NCI-H1930 (cell line): ENCODE measurements at places on chromosomes 2 and 18.
A peak's percentile ranks its signal among the peaks of the same experiment; 100 is the strongest.

DNA sequence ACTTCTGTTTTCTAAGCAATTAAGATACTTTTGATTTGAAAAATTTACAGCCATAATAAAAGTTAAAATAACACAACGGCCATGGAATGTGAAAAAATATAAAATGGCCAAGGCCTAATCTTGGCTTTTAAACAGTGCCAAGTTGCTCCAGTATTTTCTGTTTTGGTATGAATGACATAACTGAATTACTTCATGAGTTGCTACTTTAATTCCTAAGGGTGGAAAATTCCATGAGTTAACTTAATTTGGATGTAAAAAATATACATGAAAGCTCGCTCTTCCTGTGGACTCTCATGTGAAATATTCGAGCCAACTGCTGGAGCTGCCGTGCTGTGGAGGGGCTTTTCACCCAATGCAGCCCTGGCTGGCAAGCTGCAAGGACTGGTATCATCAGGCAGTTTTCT, 286.0 kb upstream of the CCDC68 start:
- DNase-seq = no peak

- DNase-seq = no peak
Measured at GRCh38 chr2:235981631-235982030, 186.6 kb downstream of the GBX2 start.

- peak; percentile 78 for DNase-seq
Measured at GRCh38 chr2:115161081-115161770, 718.8 kb downstream of the DPP10 start.

GRCh38 chr2:28430788-28431418, 38.2 kb downstream of the FOSL2 start:
- DNase-seq = no peak

- DNase-seq = no peak
Measured at GRCh38 chr2:6648596-6649247, 217.0 kb downstream of the CMPK2 start.

- no peak for DNase-seq
Measured at GRCh38 chr2:1011985-1012384, 61.3 kb downstream of the SNTG2 start.

GRCh38 chr18:36608107-36608506, 220.7 kb downstream of the TPGS2 start:
- DNase-seq = no peak

DNA sequence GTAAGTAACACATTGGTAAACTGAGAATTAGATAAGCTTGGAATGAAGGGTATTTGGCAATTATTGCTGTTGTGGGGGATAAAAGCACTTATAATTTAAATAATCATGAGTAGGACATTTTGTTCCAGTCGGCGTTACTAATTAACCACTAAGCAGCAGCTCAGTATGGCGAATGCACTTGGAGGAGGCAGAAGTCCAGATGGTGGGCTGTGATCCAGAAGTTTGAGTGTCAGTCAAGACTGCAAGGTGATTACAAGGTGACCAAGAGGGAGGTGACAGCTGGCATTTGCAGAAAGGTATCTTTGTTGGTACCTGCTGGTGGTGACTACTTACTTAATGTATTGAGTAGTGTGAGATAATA, 643.6 kb upstream of the FAM98A start:
- DNase-seq = no peak

- DNase-seq = no peak
Measured at GRCh38 chr18:46629361-46629760, 27.7 kb downstream of the LOXHD1 start.

- no peak for DNase-seq
Measured at GRCh38 chr2:165847001-165847400, 53.0 kb upstream of the GALNT3 start.

- DNase-seq = no peak
Measured at GRCh38 chr2:199777916-199778315, 73.1 kb downstream of the FTCDNL1 start.

GRCh38 chr2:99691926-99692325, 202.1 kb upstream of the REV1 start:
- DNase-seq = no peak

- DNase-seq = no peak
Measured at GRCh38 chr2:233063976-233064411, 3.9 kb downstream of the INPP5D start.

GRCh38 chr2:121746071-121746578, 9.3 kb upstream of the TSN start:
- no peak for DNase-seq

- DNase-seq = no peak
Measured at GRCh38 chr2:204313256-204313655, 232.0 kb upstream of the PARD3B start.

DNA sequence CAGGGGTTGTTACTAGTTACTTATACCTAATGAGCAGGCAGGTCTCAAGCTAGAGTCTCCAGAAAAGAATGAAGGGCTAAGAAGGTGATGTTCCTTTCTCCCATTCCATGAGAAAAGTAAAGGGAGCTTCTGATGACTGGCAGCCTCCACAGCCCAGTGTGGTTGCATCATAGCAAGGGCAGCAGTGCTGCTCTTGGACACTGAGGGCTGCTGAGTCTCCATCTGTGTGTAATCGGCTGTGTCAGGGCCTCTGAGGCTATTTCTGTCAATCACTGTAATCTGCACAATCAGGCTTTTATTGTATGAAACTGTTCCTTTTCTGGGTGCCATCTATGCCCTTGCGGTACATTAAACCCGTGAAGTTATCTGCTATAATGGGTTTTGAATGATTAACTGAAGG, 164.1 kb upstream of the FBXO11 start:
- DNase-seq = no peak
